ENCODE measurements at places on chromosomes 3 and 15.

DNA sequence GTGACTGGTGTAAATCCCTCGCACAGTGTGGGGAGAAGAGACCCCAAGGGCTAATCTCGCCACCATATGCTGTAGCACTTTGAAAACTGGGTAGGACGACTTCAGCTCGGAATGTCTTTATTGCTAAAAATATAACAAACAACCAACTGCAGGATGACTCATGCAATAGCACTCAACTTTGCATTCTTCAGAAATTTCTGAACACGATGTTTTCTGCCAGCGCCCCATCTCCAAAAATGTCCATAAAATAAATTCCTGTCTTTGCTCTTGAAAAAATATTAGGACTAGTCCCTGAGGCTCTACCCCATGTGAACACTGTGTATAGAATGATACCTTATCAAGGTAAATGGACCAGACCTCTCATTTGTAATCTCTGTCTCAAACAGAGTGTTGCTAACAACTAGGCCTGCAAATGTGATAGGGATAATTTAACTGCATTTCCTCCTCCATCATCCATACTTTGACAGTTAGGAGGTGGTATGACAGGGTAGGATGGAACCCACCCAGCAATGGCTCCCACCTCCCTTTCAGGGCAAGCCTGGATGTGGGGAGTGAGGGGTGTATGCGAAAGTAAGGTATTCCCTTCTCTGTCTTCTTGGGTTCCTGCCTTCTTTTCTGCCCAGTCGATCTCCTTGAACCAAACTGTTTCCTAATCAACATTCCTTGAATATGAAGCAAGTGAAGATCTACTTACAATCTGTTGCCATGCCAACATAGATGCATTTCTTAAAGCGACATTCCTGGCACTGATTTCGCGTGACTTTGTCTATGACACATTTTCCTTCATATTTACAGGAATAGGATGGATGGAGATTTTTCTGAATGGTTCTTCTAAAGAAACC, 201.1 kb downstream of the NR1D2 start:
- no peak for DNase-seq

DNA sequence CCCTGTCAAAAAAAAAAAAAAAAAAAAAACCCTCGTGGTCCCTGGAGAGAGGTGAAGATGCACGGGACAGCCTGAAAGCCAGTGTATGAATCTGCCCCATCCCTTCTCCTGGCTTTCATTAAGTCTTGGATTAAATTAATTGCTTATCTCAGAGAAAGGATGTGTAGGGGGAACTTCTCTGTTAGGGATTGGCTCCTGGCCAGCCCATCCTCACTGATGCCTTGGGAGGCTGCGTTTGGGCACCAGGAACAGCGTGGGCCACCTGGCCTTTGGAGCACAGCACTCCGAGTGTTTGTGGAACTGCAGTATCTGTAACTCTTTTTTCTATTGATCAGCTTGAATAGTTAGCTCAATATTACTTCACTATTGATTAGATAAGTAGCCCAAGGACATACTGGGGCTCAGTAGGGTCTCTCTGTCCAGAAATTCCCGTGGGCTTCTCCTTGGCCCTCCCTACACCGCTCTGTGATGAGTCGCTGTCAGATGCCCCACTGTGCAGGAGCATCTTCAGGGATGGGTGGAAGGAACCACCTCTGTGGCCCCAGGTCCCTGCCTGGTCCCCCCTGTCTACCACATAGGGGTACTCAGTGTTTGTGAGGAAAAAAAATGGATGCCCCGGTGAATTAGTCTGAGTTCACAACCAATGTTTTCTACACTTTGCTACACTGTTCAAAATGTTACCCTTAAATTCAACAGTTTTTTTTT, 2.0 kb downstream of the PXYLP1 start:
- no peak for DNase-seq

GRCh38 chr3:134378818-134379217, 4.6 kb upstream of the AMOTL2 start:
- no peak for DNase-seq

DNA sequence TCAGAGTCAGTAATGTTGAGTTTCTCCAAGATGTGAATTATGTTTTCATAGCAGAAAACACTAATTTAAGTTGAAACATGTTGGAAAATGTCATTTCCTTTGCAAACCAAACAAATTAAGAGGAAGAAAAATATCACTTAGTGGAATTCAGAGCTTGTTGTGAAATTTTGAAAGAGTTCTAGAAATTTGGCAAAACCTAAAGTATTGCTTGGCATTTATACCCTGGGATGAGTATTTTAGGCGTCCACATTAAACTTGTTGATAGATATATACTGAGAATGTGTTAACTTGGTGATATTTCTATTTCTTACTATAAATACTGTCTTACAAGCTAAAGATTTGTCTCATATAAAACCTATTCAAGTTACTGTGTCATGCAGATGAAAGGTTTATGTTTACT, 335.2 kb downstream of the NSUN3 start:
- DNase-seq = no peak

GRCh38 chr15:99732751-99733267, 428 bp downstream of the LYSMD4 start:
- no peak for DNase-seq

GRCh38 chr15:74208901-74209559, 6.4 kb upstream of the STRA6 start:
- DNase-seq = no peak

DNA sequence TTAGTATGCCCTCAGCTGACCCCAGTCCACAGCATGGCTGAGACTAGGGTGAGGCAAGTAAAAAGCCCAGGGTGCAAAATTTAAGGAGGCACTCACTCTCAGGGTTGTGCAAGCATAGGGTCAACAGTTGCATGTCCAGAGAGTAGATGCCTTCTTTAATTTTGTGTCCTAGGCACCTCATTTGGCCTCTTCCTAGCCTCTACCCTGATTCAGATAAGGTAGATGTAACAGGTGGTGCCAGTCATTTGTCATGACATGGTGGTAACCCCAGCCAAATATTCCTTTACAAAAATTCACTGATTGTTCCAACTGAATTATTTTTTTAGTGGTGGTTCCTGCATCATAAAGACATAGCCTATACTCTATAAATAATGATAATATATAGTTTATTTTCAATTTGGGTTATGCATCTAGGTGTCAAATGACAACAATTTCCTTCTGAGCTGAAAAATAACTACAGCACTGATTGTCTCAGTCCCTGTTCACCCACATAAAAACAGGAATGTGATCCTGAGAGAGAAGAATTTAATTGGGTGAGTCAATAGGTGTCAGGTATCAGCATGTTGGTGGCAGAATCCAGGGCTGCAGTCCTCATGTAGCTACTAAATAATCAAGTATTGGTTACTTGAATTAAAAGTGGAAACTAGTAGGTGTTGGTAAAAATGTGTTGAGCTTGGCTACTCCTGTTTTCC, 44.2 kb upstream of the TIPARP start:
- no peak for DNase-seq

DNA sequence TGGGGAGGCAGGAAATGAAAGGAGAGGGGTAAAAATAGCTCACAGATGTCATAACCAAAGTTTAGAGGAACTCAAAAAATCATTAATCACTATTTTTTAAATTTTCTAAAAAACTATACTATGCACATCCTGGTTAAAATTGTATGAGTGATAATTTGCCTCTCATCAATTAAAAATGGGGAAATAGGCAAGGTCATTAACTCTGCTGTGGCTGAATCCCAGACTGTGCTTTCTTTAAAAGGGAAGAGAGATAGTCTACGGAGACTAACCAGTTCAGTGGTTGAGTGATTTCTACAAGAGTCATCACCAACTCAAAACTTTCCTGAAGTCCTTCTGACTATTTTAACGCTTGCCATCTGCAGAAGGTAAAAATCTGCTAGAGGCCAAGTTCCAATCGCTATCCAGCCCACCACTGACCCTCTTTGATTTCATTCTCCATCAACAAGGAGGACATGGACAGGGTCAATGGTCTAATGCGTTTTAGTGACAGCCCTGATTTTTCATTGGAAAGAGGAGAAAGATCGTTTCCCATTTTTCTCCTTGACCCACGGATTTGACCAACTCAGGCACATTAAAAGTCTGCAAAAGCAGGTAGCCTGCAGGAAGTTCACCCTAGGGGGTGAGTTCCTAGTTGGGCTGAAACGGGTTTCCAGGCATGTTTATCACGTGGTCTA, 850 bp downstream of the SUCLG2 start:
- DNase-seq = no peak

DNA sequence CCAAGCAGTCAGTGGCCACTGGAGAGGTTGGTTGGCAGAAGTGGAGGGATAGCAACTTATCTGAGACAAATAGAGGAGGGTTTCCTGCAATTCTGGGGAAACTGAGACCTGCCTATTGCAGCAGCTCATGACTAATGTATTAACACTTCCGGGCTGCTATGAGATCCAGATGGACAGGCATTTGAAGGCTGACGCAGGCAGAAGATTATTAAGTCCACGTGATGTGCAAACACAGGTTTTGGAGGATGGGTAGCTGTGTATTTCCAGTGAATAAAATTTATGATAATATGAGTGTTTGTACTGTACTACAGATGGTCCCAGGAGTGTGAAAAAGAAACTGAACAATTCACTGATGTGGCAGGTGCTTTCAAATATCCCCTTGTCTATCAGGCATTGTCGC, 28.5 kb upstream of the CFAP161 start:
- no peak for DNase-seq

GRCh38 chr3:29099296-29099695, 181.6 kb upstream of the RBMS3 start:
- no peak for DNase-seq

DNA sequence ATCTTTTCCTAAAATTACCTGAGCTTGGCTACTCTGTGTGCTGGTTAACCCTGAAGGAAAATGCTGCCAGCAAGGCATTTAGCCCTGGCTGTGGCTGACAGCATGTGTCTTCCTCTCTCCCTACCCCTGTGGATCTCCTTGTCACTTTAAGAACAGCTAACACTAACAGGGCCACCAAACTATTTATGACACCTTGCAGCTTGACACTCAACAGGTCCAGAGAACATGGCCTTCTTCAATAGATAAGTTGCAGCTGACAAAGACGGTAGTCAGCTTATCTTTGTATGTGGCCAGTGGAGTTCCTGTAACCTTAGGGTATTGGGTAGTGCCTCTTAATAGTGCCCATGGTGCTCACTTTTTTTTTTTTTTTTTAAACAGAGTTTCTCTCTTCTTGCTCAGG, 32.0 kb upstream of the COPB2 start:
- DNase-seq = no peak

- no peak for DNase-seq
Observed at GRCh38 chr15:57541805-57542504, 49.7 kb upstream of the MYZAP start.

GRCh38 chr3:48695393-48695753, 9.7 kb upstream of the NCKIPSD start:
- no peak for DNase-seq

- no peak for DNase-seq
Observed at GRCh38 chr3:191019855-191020254, 157.4 kb upstream of the GMNC start.

- DNase-seq = no peak
Observed at GRCh38 chr3:173003471-173003870, 137.6 kb downstream of the SPATA16 start.

- no peak for DNase-seq
Observed at GRCh38 chr15:95162531-95162930, 931.2 kb downstream of the MCTP2 start.

GRCh38 chr3:179865861-179866505, 170.8 kb downstream of the PEX5L start:
- no peak for DNase-seq

GRCh38 chr3:67458408-67458807, 196.0 kb downstream of the SUCLG2 start:
- no peak for DNase-seq

Measured in stimulated activated CD8-positive, alpha-beta memory T cell treated with anti-CD3 and anti-CD28 coated beads, Interleukin-7, amount 100 ng/mL, for 1 hour (primary cell).